Activated CD8-positive, alpha-beta T cell treated with anti-CD3 and anti-CD28 coated beads for 36 hours (primary cell): ENCODE measurements at places on chromosomes 7 and 10. TPM values are rescaled to one million over a fixed set of nuclear protein-coding genes. Genes with fewer than 3 reads are reported as not detected.

DNA sequence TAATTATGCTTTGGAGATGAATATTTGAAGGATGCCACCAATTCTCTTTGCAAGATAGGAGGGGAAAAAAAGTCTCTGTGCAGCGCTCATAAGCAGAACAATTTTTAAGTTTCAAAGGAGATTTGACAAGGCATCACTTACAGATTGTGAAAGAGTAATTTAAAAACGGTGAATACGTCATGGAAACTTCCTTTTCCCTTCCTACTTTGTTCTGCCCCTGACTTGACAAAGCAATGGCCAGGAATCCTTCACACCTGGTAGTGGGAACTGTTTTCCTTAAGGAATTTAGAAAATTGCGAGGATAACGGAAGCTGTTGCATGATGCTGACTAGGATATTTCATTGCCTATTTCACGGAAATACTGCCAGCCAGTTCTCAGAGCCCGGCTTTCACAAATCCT is 16.7 kb downstream of the FAM107B start:
- no peak for DNase-seq

GRCh38 chr7:112161253-112162141 is 44.7 kb downstream of the DOCK4 start:
- no peak for DNase-seq

DNA sequence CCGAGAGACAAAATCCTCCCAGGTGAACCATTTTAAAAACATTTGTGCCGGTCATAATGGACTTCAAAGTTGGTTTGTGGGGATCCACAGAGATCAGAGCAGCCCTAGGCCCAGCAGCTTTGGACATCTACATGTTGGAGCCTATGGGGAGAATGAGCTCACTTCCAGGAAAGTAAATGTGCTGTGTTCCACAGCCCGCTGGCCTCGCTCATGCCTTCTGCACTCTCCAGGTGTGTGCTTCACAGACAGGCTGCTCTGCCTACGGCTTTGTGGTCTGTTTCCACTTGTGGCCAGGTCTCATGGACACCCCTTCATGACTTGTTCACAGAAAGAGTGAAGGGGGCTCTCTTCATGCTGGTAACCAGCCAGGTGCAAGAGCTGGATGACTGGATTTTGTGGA is 141.6 kb downstream of the ADARB2 start:
- no peak for DNase-seq

DNA sequence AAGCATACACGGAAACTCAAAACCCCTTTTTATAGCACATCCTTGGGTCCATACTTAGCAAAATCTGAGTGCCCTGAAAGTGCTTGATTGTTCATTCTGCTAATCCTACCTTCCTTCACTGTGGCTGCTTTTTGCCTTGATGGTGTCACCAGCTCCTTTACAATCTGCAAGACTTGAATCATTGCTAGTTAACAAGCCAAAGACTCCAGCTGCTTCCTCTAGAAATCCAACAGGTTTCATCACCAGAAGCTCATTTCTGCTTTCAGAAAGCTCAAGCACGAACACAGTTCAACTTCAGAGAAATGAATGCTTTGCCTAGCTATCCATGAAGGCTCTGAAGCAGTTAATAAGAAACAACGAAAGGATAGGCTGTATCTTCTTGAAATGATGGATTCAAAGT is 38.0 kb downstream of the USP6NL start:
- DNase-seq, result no peak

DNA sequence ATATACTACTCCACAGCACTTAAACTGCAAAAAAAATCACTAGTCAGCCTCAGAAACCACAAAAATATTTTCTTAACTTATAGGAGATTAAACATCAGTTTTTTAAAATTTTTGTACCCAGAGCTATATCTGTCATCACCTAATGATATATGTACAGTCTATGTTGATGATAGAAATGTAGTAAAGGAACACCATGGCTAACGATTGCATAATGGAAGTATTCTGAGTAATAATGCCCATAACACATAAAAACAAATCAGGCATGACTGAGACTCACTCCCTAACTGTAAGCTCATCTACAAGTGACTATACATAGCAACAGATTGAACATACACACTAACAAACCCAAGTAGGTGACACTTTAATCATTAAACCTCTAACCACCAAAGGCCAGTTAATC is 51.3 kb downstream of the TSPAN12 start:
- DNase-seq, result no peak

DNA sequence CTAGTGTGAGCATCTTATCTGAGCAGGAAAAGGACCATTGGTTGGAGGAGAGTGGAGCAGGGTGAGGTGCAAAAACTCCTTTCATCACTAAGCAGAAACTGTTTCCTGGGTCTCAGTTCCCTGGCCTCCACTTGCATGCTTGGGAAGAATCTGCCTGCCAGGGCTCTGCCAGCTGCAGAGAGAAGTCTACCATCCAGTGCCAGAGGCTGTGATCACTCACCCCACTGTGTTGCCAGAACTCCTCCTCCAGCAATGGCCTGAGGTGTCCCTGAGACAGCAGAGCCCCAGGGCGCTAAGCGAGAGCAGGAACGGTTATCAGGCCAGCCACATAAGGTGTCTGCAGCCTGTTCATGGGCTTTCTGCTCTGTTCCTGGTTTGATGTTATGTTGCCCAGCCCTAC is 991.4 kb downstream of the CCSER2 start:
- no peak for DNase-seq

GRCh38 chr10:28541717-28542365 is 8.9 kb downstream of the WAC start:
- no peak for DNase-seq

- DNase-seq, result no peak
These were observed 192.4 kb upstream of the DGKB start for GRCh38 chr7:15094989-15095388.

DNA sequence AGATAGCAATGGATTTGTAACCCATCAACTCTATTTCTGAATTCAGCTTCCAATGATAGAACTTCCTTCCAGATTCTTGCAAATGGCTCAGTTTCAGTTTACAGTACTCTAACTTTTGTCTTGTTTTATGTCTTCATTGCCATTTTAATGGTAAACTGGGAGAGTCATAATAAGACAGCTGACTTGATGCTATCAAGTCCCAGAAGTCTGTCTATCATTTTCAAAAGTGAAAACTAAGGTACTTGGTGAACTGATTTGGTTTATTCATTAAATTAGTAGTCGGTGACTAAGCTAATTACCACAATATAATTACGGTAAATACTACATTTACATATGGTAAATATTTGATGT is 25.0 kb downstream of the RTKN2 start:
- no peak for DNase-seq

- DNase-seq, result no peak
These were observed 335.6 kb upstream of the HGF start for GRCh38 chr7:82105463-82105862.

- no peak for DNase-seq
These were observed 337.8 kb downstream of the SORCS1 start for GRCh38 chr10:106826716-106827115.

Gene KLF14
- total RNA-seq, result not detected

Gene KEL
- 0.49 TPM for total RNA-seq
